Tibial nerve (tissue), 4 donors: ENCODE measurements at places on chromosomes 13 and 19. TPM values are rescaled to one million over a fixed set of nuclear protein-coding genes. Genes with fewer than 3 reads are reported as not detected.

GRCh38 chr13:52344108-52344507 lies 61.9 kb downstream of the THSD1 start:
- no peak overlapping the region for H3K4me3 ChIP-seq
- DNase-seq: no peak
- H3K4me1 ChIP-seq: no peaks in the 10 kb centered on the region
- H3K27ac ChIP-seq: no peak overlapping the region
- H3K36me3 ChIP-seq: no peaks in the 10 kb centered on the region

The ICAM4 gene
- total RNA-seq: not detected

The CNN1 gene
- 31.0 TPM for total RNA-seq

The CCL25 gene
- total RNA-seq: not detected

GRCh38 chr13:19672990-19673389 lies 39.5 kb downstream of the MPHOSPH8 start:
- H3K4me3 ChIP-seq: no peak overlapping the region
- peaks cover 8% of the 10 kb centered on the region for H3K36me3 ChIP-seq
- H3K27ac ChIP-seq: peak overlapping the region; percentile 17
- no peaks in the 10 kb centered on the region for H3K27me3 ChIP-seq

- peaks cover 50% of the 10 kb centered on the region for H3K36me3 ChIP-seq
- no peak overlapping the region for H3K4me3 ChIP-seq
- no peaks in the 10 kb centered on the region for H3K27me3 ChIP-seq
- H3K4me1 ChIP-seq: no peaks in the 10 kb centered on the region
- no peak overlapping the region for H3K27ac ChIP-seq
- no peak for DNase-seq
These were observed 7.6 kb downstream of the GRIK5 start for GRCh38 chr19:42062381-42062780.

DNA sequence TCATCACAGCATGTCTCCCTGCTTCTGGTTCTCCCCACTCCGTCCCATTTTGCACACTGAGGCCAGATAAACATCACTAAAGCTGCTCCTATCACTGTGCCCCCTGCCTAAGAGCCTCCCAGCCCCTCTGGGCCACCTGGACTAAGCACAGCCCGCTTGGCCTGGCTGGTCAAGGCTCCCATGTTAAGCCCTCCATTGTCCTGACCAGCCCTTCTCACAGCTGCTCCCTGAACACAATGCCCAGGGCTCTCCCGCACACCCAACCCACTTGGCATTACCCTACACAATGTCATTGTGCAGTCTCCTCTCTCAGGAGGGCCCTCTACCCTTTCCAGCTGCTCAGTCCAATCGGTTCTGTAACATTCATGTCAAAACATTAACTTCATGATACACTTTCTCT lies 133.4 kb downstream of the NUFIP1 start:
- H3K36me3 ChIP-seq: no peaks in the 10 kb centered on the region
- H3K27me3 ChIP-seq: no peaks in the 10 kb centered on the region
- no peak overlapping the region for H3K4me3 ChIP-seq
- DNase-seq: no peak
- H3K4me1 ChIP-seq: no peaks in the 10 kb centered on the region

The LGALS16 gene
- not detected for total RNA-seq

- H3K27ac ChIP-seq: no peak overlapping the region
- H3K27me3 ChIP-seq: no peaks in the 10 kb centered on the region
- no peak for DNase-seq
These were observed 16.9 kb downstream of the TMEM150B start for GRCh38 chr19:55308281-55308680.

The OVOL3 gene
- total RNA-seq: not detected

GRCh38 chr19:32471095-32471494 lies 65.5 kb downstream of the DPY19L3 start:
- H3K4me3 ChIP-seq: no peak overlapping the region
- no peak for DNase-seq
- H3K27me3 ChIP-seq: no peaks in the 10 kb centered on the region
- no peaks in the 10 kb centered on the region for H3K36me3 ChIP-seq
- H3K27ac ChIP-seq: no peak overlapping the region

- no peaks in the 10 kb centered on the region for H3K4me1 ChIP-seq
- no peaks in the 10 kb centered on the region for H3K36me3 ChIP-seq
- no peaks in the 10 kb centered on the region for H3K27me3 ChIP-seq
These were observed 347.5 kb downstream of the GPC5 start for GRCh38 chr13:91745967-91746366.

- H3K27ac ChIP-seq: no peak overlapping the region
- no peaks in the 10 kb centered on the region for H3K27me3 ChIP-seq
- no peak overlapping the region for H3K4me3 ChIP-seq
- peaks cover 2% of the 10 kb centered on the region for H3K36me3 ChIP-seq
- no peak for DNase-seq
These were observed 12.7 kb downstream of the PLEKHJ1 start for GRCh38 chr19:2223391-2223790.

The ACP4 gene
- not detected for total RNA-seq

The IL17D gene
- 3.3 TPM for total RNA-seq

The CD37 gene
- total RNA-seq: 16.6 TPM

- no peaks in the 10 kb centered on the region for H3K27me3 ChIP-seq
- peak within 1 kb of the TSS; percentile 94 for H3K27ac ChIP-seq
- DNase-seq: peak; percentile 69
- peaks cover 4% of the 10 kb centered on the region for H3K36me3 ChIP-seq
- peak within 1 kb of the TSS; percentile 75 for H3K4me3 ChIP-seq
These were observed at the start of gene EFNB2 for GRCh38 chr13:106535552-106536243. Gene EFNB2 (minus strand): TSS chr13:106535662. CDS start chr13:106534964, 698 bp downstream.

GRCh38 chr19:33804021-33804799 lies 7.5 kb downstream of the KCTD15 start:
- no peaks in the 10 kb centered on the region for H3K36me3 ChIP-seq
- no peaks in the 10 kb centered on the region for H3K4me1 ChIP-seq
- no peak overlapping the region for H3K27ac ChIP-seq
- peak; percentile 25 for DNase-seq
- H3K27me3 ChIP-seq: no peaks in the 10 kb centered on the region

DNA sequence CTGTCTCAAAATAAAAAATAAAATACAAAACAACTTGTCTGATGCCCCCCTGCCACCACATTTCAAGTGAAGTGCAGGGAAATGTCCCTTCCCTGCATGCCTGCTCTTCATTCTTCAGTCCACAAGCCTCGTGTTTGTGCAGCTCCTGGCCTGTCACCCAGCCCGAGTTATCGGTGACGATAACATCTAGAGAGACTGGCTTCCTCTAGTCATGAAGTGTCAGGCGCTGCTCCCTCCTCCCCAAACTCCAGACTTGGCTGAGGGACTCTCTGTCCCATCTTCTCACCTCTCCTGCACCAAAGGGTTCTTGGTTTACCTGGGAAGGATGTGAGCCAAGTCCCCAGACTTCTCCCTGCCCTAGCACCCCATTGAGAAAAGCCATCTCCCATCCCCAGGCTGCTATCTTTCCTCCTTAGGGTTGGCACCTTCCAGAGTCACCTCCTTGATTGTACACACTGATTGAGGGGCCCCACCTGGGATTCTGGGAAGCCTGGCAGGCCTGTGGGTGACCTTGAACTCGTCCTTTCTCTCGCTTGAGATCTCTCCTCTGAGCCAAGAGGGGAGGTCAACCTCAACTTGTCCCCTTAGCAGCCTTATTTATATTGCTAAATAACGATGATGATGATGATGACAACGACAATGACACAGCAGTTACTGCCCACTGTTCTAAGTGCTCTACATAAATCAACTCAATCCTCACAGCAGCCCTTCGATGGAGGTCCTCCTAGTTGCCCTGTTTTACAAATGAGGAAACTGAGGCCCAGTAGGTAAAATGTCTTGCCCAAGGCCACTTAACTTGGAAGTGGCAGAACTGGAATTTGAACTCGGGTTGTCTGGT lies 13.1 kb upstream of the PLAUR start:
- DNase-seq: no peak
- no peaks in the 10 kb centered on the region for H3K4me1 ChIP-seq
- no peaks in the 10 kb centered on the region for H3K27me3 ChIP-seq
- H3K4me3 ChIP-seq: no peak overlapping the region
- H3K36me3 ChIP-seq: no peaks in the 10 kb centered on the region

GRCh38 chr19:42412227-42412626 lies 15.0 kb downstream of the LIPE start:
- H3K27me3 ChIP-seq: no peaks in the 10 kb centered on the region
- no peak overlapping the region for H3K27ac ChIP-seq
- H3K4me1 ChIP-seq: no peaks in the 10 kb centered on the region
- H3K36me3 ChIP-seq: no peaks in the 10 kb centered on the region
- DNase-seq: no peak
- H3K4me3 ChIP-seq: no peak overlapping the region

- H3K27me3 ChIP-seq: no peaks in the 10 kb centered on the region
- H3K4me3 ChIP-seq: peak overlapping the region; percentile 61
- H3K27ac ChIP-seq: peak overlapping the region; percentile 85
- DNase-seq: peak; percentile 27
- H3K36me3 ChIP-seq: no peaks in the 10 kb centered on the region
- H3K4me1 ChIP-seq: peaks cover 23% of the 10 kb centered on the region
These were observed 968 bp upstream of the KL start for GRCh38 chr13:33015241-33015668.

- no peaks in the 10 kb centered on the region for H3K27me3 ChIP-seq
- DNase-seq: no peak
- H3K4me1 ChIP-seq: no peaks in the 10 kb centered on the region
- no peak overlapping the region for H3K4me3 ChIP-seq
- no peak overlapping the region for H3K27ac ChIP-seq
- H3K36me3 ChIP-seq: no peaks in the 10 kb centered on the region
These were observed 1581.5 kb upstream of the PCDH20 start for GRCh38 chr13:62997038-62997599.

The RNF17 gene
- not detected for total RNA-seq

- no peak for DNase-seq
- H3K27ac ChIP-seq: no peak overlapping the region
- H3K36me3 ChIP-seq: no peaks in the 10 kb centered on the region
- no peak overlapping the region for H3K4me3 ChIP-seq
These were observed 16.6 kb downstream of the DDX39A start for GRCh38 chr19:14402332-14403144.

The CGB8 gene
- not detected for total RNA-seq

The TRIM13 gene
- total RNA-seq: 18.0 TPM

GRCh38 chr13:67943116-67943515 lies 713.0 kb upstream of the PCDH9 start:
- H3K4me3 ChIP-seq: no peak overlapping the region
- no peaks in the 10 kb centered on the region for H3K4me1 ChIP-seq
- no peaks in the 10 kb centered on the region for H3K27me3 ChIP-seq
- H3K27ac ChIP-seq: no peak overlapping the region
- no peak for DNase-seq
- H3K36me3 ChIP-seq: no peaks in the 10 kb centered on the region

DNA sequence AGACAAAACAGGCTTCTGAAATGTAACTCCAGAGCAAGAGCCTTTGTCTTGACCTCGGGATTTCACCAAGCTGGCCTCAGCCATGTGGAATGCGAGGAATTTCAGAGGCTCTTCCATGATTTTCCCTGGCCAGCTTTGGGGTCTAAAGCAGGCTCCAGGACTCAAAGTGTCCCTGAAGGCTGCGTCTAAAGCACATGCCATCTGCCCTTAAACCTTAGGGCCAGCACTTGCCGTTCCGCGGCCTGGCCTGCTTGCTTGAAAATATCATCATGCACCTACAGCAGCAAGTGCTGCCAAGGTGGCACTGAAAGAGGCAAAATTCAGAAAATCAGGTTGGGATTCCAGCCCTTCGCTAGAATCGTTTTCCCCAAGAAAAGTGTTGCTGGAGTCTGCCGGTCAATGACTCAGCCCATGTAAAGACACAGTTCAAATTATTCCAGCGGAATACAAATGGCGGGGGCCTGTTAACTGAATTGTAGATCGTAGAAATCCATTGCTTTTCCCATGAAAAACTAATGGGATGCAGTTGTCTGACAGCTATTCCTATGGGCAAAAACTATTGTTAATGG lies 105.7 kb upstream of the RAP2A start:
- peaks cover 12% of the 10 kb centered on the region for H3K4me1 ChIP-seq
- H3K4me3 ChIP-seq: no peak overlapping the region
- peak; percentile 36 for DNase-seq
- H3K27me3 ChIP-seq: no peaks in the 10 kb centered on the region
- no peaks in the 10 kb centered on the region for H3K36me3 ChIP-seq

GRCh38 chr19:45784096-45784495 lies 1.8 kb upstream of the DMPK start:
- no peak overlapping the region for H3K4me3 ChIP-seq
- H3K27ac ChIP-seq: peak overlapping the region; percentile 97
- H3K27me3 ChIP-seq: no peaks in the 10 kb centered on the region
- no peaks in the 10 kb centered on the region for H3K4me1 ChIP-seq

DNA sequence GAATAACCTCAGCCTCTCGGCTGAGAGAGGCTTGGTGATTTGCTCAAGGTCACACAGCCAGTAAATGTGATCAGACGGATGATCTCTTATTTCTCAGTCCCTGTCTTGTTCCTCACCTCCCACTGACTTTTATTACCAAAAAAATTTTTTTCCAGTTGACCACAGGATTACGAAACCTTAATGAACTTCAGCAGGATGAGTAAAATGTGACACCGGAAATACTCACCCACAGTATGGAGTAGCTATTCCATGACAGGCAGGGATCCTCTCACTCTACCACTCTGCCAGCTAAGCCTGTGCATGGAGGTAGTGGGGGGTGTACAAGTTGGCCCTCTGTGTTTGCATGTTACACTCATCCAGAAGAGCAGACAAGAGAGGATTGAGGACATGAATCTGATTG lies 916.4 kb downstream of the UQCRFS1 start:
- H3K27ac ChIP-seq: no peak overlapping the region
- no peaks in the 10 kb centered on the region for H3K4me1 ChIP-seq
- H3K4me3 ChIP-seq: no peak overlapping the region
- H3K36me3 ChIP-seq: no peaks in the 10 kb centered on the region
- DNase-seq: no peak
- no peaks in the 10 kb centered on the region for H3K27me3 ChIP-seq

GRCh38 chr19:53333066-53333462 lies 485 bp upstream of the ZNF845 start:
- no peak for DNase-seq
- H3K27me3 ChIP-seq: no peaks in the 10 kb centered on the region
- peaks cover 3% of the 10 kb centered on the region for H3K4me1 ChIP-seq
- peak overlapping the region; percentile 79 for H3K4me3 ChIP-seq

DNA sequence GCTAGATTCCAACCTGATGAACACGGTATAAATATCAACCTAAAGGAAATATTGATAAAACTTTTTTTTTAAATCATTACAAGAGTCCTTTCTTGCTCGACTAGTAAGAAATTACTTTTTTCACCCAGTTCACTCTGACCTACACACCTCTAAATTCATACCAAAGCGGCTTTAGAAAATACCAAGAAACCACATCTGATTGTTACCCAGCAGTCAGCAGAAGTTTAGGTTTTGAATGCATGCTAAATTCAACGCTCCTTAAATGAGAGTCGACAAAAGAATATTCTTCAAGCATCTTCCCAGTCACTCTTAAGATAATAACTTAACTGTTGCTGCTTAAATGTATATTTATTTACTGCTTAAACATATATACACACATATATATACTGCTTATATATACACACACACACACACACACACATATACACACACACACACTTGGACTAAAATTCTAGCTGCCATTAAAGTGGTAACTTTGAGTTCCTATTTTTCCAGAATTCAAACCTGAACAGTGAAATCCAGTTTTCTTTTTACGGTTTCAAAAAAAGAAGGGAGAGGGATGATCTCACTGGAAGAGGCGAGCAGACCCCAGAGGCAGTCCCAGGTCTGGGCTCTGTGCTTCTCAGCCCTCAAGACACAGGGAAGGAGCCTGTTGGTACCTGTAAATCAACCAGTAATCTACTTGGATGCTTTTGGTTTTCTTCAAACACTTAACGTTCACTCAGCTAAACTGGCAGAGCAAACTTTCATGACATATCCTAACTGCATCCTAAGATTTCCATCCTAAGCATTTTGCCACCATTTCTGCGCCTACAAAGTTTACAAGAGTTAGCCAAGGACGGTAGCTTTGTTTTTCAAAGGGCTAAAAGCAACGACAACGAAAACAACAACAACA lies 1.7 kb downstream of the STK24 start:
- DNase-seq: no peak
- no peaks in the 10 kb centered on the region for H3K27me3 ChIP-seq
- no peaks in the 10 kb centered on the region for H3K36me3 ChIP-seq
- peaks cover 36% of the 10 kb centered on the region for H3K4me1 ChIP-seq
- H3K27ac ChIP-seq: peak overlapping the region; percentile 98
- H3K4me3 ChIP-seq: peak overlapping the region; percentile 71

The USHBP1 gene
- total RNA-seq: 29.4 TPM
